ENCODE measurements at places on chromosomes 1 and 21.

- DNase-seq = no peak
These were observed 33.9 kb downstream of the ABCG1 start for GRCh38 chr21:42252778-42253340.

- no peak for DNase-seq
These were observed 238.1 kb downstream of the LRRC40 start for GRCh38 chr1:69967245-69967766.

- DNase-seq = no peak
These were observed 18.0 kb downstream of the ATP1B1 start for GRCh38 chr1:169124459-169124858.

DNA sequence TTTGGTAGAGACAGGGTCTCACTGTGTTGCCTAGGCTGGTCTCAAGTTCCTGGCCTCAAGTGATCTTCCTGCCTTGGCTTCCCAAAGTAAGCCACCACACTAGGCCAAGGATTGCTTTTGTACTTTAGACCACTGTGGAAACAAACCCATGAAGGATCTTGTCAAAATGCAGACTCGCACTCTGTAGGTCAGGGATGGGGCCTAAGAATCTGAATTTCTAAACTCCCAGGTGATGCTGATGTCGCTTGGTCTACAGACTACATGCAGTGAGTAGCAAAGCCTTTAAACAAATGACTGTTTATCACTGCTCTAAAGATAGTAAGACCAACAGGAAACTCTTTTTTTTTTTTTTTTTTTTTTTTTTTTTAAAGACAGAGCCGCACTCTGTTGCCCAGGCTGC is 54.1 kb upstream of the MUTYH start:
- no peak for DNase-seq

DNA sequence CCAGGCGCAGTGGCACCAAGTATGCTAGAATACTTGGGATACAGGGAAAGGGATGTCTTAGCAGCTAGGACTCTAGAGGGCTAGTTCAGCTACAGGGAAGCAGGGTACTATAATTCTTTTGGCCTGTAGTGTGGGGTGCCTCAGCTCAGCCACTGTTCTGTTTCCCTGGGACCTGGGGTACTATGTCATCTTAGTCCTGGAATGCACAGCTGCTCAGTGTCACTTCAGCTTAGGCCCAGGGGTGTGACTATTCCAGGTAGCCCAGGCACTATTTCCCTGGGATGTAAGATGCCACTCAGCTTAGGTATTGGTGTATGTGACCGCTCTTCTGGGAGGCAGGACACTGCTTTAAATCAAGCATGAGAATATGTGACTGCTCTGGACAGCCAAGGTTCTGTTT is 34.1 kb downstream of the RGSL1 start:
- no peak for DNase-seq

DNA sequence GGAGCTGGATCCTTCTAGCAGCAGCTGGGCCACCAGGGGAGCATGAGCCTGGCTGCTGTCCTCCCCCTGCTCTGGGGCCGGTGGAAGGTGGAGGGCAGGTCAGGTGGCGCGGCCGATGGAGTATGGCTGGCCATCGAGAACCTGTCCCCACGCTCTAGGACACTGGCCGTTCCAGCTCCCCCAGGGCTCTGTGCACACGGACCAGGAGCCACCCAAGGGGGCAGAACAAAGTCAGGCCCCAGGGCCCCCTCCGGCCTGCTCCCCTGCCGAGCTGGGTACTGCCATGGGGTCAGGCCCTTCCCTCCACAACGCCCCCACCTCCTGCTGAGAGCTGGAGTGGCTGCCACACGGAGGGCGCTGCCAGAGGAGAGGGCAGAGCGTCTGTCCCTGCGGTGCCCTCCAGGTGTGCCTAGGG is 4.5 kb upstream of the PLCH2 start:
- no peak for DNase-seq

- no peak for DNase-seq
These were observed 56.2 kb upstream of the PRRC2C start for GRCh38 chr1:171429137-171429536.

GRCh38 chr1:62336995-62337705 is 17.9 kb upstream of the KANK4 start:
- DNase-seq = no peak

GRCh38 chr1:5994713-5995621 is 2.7 kb upstream of the NPHP4 start:
- no peak for DNase-seq

- DNase-seq = no peak
These were observed 169.5 kb upstream of the GALNT2 start for GRCh38 chr1:229897501-229897900.

- DNase-seq = no peak
These were observed 486 bp downstream of the SLC27A3 start for GRCh38 chr1:153775458-153776327.

DNA sequence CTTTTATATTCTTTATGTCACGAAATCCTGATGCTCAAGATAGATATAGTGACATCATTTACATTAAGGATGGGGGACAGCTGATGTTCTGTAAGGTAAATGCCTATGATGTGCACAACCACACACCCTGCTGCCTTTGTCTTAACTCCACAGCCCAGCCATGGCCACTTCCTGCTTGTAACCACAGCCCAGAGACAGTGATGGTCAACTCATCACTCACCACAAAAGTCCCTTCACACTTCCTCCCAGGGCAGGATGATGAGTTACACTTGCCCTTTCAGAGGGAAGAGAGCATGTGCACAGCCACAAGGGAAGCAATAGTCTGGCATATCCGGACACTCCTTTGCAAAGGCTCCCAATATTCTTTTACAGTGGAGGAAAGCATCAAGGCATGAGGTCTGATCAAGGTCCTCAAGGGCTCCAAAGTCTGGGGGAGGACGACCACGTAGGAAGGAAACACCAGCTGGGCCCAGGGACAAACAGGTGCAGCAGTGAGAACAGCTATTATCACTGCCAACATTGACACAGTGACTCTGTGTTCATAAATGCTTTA is 53.8 kb downstream of the PLPP3 start:
- no peak for DNase-seq

- peak; percentile 83 for DNase-seq
These were observed 137.1 kb downstream of the CAMTA1 start for GRCh38 chr1:6922096-6922931.

- peak; percentile 50 for DNase-seq
These were observed 71.2 kb downstream of the VWA5B1 start for GRCh38 chr1:20361805-20362381.

GRCh38 chr1:155091071-155092051 is 12.7 kb downstream of the EFNA3 start:
- DNase-seq = peak; percentile 63

DNA sequence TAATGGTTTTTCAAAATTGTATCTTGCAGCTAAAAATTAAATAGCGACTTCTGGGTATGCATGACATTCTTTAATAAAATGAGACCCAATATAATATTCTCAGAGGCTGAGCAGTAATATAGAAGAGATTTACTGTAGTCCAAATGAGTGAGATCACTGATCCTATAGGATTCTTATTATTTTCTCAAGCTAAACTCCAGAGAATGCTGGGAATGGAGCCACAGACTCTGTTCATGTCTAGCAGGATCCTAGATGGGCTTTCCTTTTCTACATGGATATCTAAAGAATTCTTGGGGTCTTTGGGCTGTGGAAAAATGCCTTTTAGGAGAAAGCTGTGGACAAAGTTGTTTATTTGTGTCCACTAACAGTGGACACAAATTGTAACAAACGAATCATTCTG is 150.7 kb upstream of the ZNF644 start:
- no peak for DNase-seq

DNA sequence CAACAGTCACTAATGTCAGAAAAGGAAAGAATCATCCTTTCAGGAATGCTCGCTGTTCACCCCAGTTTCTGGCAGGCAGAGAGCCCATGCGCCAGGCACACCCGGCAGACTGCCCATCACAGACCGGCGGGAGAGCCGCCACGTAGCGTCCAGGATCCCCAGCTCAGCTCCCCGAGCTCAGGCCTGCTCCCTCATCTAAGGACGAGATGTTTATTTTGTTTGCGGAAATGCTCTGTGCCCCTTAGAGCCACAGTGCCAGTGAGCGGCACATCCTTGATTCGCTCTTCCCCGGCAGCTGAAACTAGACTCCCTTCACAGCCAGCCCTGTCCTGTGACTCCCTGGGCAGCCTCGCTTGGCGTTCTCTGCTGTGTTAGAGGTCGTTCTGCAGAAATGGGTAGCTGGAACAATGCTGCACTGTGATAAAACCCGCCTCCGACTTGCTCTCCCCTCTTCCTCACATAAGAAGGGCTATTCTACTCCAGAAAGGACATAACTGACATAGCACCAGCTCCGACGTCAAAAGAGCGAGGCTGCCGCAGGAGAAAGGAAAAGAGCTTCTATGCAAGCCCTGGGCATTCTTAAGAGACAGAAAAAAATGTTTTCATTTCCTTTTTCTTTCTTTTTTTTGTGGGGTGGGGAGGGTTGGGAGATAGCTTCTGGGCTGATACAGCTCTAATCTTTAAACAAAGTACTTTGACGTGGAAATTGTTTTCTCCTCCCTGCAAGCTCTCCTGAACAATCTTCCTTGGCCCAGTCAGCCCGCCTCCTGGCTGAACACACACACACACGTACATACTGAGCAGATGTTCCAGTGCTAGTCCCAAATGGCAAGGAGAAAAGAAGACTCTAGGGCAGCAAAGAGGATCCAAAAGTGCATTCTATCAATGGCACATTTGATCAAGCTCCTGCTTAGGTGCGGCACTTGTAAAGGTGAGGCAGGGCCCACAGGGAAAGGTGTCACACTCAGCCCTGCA is 37.2 kb downstream of the MRAP start:
- peak; percentile 34 for DNase-seq

GRCh38 chr21:43720539-43721166 is 1.7 kb downstream of the PDXK start:
- DNase-seq = no peak

GRCh38 chr21:44763451-44764318 is 37.9 kb downstream of the UBE2G2 start:
- DNase-seq = no peak

DNA sequence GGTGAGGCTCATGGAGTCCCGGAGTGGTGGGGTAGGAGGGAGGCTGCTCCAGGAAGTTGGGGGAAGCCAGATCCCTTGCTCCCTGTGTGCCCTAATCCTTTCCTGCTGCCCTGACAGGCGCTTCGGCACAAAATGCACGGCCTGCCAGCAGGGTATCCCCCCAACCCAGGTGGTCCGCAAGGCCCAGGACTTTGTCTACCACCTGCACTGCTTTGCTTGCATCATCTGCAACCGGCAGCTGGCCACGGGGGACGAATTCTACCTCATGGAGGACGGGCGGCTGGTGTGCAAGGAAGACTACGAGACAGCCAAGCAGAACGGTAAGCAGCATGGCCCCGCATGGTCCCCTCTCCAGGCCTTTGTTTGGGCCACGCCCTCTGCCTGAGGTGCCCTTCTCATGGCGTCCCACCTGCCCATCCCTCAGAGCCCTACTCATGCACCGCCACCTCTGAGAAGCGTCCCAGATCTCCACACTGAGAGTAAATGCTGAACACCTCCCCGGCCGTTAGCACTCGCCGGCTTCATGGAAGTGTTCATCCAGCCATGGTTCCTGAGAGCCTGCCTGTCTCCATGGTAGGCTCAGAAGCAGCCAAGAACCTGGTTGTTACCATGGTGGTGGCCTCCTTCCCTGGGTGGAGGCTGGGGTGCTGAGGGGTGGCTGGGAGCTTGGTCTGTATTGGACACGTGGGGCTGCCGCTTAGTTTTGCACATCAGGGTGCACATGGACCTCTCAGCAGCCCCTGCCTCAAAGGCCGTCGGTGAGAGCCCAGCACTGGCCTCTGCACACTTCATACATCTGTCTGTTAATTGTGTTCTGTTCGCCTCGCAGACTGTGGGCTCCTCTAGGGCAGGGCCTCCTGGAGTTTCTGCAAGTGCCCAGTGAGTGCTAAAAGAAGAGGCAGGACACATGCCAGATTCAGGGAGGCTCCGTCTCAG is 36.5 kb downstream of the LHX4 start:
- DNase-seq = no peak

GRCh38 chr1:224435318-224435763 is 744 bp upstream of the WDR26 start:
- peak; percentile 36 for DNase-seq

DNA sequence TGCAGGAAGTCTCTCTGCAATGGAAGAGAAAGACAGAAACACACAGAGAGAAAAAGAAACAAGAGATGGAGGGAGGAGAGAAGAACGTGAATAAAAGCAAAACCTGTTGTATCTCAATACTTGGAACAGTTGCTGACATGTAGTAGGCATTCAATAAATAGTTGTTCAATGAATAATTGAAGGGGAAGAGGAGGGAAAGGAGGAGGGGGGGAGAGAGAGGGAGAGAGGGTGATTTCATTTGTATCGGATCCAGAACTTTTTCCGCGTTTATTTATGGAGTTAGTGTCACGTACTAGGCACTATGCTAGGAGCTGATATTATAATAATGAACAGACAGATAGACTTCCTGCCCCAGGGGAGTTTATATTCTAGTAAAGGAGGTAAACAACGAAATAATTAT is 144.1 kb downstream of the OMA1 start:
- DNase-seq = no peak

- DNase-seq = no peak
These were observed 31.6 kb downstream of the DOP1B start for GRCh38 chr21:36188081-36188681.

GRCh38 chr1:234486858-234487840 is 8.2 kb upstream of the TARBP1 start:
- peak; percentile 71 for DNase-seq

GRCh38 chr1:114180742-114181141 is 27.1 kb upstream of the SYT6 start:
- no peak for DNase-seq

- no peak for DNase-seq
These were observed 38.5 kb upstream of the AK4 start for GRCh38 chr1:65109487-65109886.

DNA sequence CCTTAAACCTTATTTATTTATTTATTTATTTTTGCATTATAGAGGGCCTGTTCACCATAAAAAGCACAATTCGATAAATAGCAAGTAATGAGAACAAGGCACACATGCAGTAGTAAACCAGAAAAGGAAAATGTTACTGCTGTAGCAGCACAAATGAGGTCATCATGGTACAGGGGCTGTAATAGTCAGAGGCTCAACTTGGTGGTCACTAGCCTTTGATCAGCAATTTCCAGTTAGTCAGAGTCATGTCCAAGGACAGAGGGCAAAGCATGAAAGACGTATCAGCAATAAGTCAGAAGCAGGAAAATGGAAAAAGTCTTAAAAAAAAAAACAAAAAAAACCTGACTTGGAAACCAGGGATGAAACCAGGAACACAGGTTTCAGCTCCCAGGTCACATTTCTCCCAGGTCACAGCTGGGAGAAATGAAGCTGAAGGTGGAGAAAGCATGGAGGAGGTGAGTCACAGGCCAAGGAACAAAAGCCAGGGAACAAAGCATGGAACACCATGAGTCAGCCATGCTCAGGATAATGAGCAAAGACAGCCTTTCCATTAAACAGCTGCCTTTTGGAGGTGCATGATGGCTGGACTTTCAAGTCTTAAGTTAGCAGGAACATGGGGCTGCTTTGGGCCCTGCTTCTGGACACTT is 556.3 kb downstream of the LTN1 start:
- DNase-seq = peak; percentile 72

All from astrocyte of the spinal cord (primary cell).